ENCODE measurements at places on chromosomes 11 and 22. TPM values are rescaled to one million over a fixed set of nuclear protein-coding genes. Genes with fewer than 3 reads are reported as not detected.

DNA sequence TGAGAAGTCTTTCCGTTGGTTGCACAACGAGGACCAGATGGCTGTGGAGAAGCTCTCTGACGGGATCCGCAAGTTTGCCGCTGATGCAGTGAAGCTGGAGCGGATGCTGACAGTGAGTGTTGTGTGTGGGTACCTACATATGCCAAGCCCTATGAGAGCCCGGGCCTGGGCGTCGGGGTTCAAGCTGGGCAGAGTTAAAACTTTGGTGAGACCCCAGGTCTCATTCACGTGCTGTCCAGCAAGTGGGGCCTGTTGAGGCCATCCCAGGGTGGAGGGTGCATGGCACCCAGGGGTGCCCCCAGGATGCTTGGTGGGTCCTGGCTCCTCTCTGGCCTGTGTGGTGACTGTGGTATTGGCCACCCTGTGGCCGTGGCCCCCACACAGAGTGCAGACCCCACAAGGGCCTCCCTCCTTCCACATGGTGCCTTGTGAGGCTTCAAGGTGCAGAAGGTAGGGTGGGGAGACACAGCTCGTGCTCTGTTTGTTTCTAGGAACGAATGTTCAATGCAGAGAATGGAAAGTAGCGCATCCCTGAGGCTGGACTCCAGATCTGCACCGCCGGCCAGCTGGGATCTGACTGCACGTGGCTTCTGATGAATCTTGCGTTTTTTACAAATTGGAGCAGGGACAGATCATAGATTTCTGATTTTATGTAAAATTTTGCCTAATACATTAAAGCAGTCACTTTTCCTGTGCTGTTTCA is 12.8 kb downstream of the GATD1 start:
- DNase-seq: no peak

DNA sequence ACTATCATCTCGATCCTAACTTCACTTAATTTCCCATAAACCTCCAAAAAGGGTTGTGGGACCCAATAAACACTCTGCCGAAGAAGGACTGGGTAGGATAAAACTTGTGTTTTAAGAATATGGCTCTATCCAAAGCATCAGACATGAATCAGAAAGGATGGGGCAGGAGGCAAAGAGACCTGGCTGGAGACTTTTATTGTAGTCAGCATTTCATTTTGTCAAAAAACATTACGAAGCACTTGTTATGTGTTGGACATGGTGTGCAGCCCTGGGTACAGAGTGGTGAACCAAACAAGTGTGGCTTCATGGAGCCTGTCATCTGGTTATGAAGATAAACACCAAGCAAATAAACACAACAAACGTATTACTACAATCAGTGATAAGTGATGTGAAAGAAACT is 17.3 kb downstream of the IL10RA start:
- no peak for DNase-seq

Gene PANX2
- total RNA-seq: not detected

DNA sequence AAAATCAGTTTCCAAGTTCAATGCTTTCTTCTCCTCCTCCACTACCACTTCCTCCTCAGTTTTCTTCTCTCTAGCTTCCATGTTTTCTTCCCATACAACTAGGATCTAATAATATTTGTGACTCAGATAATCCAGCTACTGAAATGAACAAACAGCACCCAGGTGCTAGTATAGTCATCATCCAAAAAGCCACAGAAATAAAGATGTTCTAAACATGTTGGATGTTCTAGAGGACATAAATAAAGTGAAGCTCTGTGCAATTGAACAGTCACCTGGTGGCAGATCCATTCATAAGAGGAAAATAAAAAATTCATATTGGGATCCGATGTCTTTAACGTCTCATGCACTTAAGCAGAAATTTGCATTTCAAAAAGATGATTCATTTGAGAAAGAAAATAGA is 142.8 kb downstream of the ENTHD1 start:
- no peak for DNase-seq

GRCh38 chr22:46659791-46660186 is 39.6 kb downstream of the GRAMD4 start:
- DNase-seq: no peak
